Fibroblast of skin of right quadriceps (primary cell): ENCODE measurements at places on chromosomes 6 and 20.

- peak; percentile 36 for DNase-seq
These were observed 2.1 kb upstream of the RPS12 start for GRCh38 chr6:132812255-132812732.

- peak; percentile 87 for DNase-seq
These were observed 185.5 kb downstream of the CDH4 start for GRCh38 chr20:61437280-61438206.

GRCh38 chr6:52728394-52728793, 34.9 kb downstream of the GSTA2 start:
- DNase-seq = no peak

GRCh38 chr6:85865420-85866369, 223.0 kb upstream of the SYNCRIP start:
- peak; percentile 41 for DNase-seq

GRCh38 chr6:11606332-11606731, 68.8 kb downstream of the TMEM170B start:
- no peak for DNase-seq

GRCh38 chr6:147900247-147900830, 391.8 kb downstream of the SAMD5 start:
- no peak for DNase-seq

GRCh38 chr6:155419161-155419560, 36.5 kb downstream of the NOX3 start:
- DNase-seq = peak; percentile 71

GRCh38 chr6:30592287-30592686, 21.0 kb downstream of the ABCF1 start:
- DNase-seq = no peak

DNA sequence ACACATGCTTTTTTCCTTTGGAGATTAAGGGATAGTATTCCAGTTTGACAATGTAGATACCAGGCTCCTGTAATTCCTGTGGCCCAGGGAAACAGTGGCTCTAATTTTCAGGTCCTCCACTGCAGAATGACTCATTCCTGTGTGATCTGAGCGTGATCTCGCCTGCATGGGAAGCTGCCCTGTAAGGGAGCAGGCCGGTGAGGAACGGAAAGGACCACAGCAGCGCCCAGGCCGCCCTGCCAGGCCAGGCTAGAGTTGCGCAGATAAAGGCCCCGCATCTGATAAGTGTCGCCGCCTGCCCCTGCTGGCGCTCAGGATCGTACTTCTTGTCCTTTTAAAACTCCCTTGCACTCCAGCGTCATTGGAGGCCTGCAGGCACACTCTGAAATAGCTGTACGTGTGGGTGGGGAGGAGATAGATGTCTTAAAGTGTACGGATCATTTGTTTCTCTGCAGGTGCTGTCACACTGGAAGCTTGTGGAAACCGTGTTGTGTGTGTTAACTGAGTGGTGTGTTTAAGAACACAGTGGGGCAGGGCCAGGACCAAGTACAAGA, 60.7 kb downstream of the SYNJ2 start:
- DNase-seq = peak; percentile 71

DNA sequence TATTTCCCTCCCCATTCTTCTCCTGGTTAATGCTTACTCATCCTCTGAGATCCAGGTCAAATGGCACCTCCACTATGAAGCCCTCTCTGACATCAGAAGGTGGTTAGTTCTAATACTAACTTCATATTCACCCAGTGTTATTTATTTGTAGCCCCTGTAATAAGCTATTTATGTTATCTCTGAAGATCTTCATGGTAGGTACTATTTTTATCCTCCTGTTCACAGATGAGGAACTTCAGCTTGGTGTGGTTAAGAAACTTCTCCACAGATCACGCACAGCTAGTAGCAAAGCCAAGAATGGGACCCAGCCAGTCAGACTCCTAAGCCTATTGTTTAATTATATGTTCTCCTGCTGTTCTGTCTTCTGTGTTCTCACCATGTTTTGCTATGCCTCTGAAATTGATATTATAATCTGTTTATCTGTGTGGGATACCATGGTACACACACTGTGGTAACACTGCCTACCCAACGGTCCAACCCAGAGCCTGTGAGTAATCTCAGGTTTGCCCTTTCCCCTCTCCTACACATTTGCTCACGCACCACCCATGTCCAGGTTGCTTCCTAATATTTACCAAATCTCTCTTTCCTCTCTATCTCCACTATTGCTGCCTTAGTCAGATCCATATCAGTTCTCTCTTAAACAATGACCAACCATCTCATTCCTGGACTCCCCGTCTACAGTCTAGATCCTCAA, 98.4 kb downstream of the IPCEF1 start:
- DNase-seq = no peak

DNA sequence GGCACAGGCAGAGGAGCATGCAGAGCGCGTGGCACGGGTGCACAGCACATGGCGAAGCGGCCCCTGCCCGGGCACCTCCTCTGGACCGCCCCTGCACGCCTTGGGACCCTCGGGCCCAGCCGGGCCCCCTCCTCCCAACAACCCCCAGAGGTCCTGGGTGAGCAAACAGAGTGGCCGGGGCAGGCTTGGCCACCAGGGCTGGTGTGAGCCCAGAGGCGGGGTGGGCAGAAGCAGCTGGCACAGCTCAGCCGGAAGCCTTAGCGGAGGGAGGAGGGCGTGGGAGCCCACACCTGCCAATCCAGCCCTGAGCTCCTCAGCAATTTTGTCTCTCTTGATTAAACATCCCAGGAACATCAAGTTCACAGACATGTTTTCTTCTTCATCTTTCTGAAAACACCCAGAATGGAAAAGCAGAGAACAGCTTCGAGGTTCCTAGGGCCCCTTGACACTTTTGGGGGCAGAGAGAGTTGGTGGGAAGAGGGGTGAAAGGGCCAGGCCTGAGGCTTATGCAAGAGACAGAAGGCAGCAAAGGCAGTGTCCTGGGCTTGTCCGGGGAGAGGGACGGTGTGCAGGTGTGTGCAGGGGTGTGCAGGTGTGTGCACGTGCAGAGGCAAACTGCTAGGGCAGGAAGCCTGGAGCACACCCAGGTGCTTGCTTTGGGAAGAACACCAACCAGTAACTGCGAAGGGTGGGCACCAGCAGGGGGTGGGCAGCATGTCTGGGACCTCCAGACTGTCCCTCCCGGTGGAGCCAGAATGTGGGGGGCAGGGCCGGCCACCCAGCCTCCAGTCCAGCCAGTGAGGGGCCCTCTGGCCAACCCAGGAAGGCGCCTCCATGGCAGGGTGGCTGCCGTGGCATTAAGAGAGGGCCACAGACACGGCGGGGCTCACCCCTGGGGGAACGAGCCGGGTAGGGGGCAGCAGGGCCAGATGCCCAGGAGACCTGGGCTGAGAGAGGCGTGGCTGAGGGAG, 4.8 kb downstream of the HRH3 start:
- no peak for DNase-seq
